Activated B cell treated with CpG ODN at 0.5 μM for 24 hours (primary cell): ENCODE measurements at places on chromosomes 3 and 15. TPM values are rescaled to one million over a fixed set of nuclear protein-coding genes. Genes with fewer than 3 reads are reported as not detected.

ITIH4 gene
- 15.4 and 15.7 TPM in 2 replicates for total RNA-seq

- H3K4me3 ChIP-seq = no peak overlapping the region
- peaks cover 34% of the 10 kb centered on the region for H3K4me1 ChIP-seq
These were observed 2.7 kb upstream of the ISL2 start for GRCh38 chr15:76333720-76334437.

- H3K4me1 ChIP-seq = peaks cover 36% of the 10 kb centered on the region
- H3K27me3 ChIP-seq = no peaks in the 10 kb centered on the region
- no peak for DNase-seq
- H3K4me3 ChIP-seq = no peak overlapping the region
These were observed 24.8 kb downstream of the VGLL4 start for GRCh38 chr3:11618904-11619303.

- H3K36me3 ChIP-seq = no peaks in the 10 kb centered on the region
- no peaks in the 10 kb centered on the region for H3K27me3 ChIP-seq
- H3K27ac ChIP-seq = no peak overlapping the region
- H3K4me3 ChIP-seq = no peak overlapping the region
These were observed 14.0 kb downstream of the CLDN16 start for GRCh38 chr3:190401963-190402362.

DNA sequence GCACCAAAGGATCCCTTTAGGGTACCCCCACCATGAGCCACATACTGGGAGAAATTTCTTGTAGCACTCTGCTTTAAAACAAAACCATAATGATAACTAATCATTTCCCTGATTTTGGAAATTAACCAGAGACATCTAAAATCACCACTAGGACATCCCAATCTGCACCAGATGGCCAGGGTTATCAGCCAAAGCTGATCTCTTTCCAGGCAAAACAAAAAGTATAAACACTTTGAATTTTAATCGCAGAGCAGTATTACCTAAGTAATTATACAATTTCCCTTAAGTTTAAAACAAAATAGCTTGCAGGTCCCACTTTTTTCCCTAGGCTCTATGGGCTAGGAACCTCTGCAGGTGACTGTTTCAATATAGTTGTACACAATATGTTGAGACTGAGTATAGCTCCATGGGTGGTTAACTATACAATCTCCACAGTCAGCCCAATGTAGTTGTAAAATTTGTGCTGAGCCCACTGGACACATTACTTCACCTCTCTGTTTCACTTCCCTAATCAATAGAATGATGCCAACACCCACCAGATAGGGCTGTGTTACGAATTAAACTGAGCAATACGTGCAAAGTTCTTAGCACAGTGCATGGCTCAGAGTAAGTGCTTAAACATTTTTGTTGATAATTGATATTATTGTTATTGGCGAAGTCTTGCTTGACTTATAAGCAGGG is 629 bp upstream of the NOX5 start:
- H3K4me1 ChIP-seq = no peaks in the 10 kb centered on the region
- H3K27me3 ChIP-seq = peaks cover 24% of the 10 kb centered on the region
- no peak overlapping the region for H3K4me3 ChIP-seq

GRCh38 chr3:96022676-96023075 is 791.7 kb upstream of the EPHA6 start:
- no peak overlapping the region for H3K4me3 ChIP-seq
- no peak for DNase-seq
- no peaks in the 10 kb centered on the region for H3K36me3 ChIP-seq
- no peaks in the 10 kb centered on the region for H3K27me3 ChIP-seq
- H3K4me1 ChIP-seq = no peaks in the 10 kb centered on the region
- H3K27ac ChIP-seq = no peak overlapping the region

ASB14 gene
- total RNA-seq = not detected in 2 replicates

- no peaks in the 10 kb centered on the region for H3K36me3 ChIP-seq
- no peaks in the 10 kb centered on the region for H3K4me1 ChIP-seq
- no peaks in the 10 kb centered on the region for H3K27me3 ChIP-seq
- H3K4me3 ChIP-seq = no peak overlapping the region
These were observed 216.5 kb downstream of the SNRPN start for GRCh38 chr15:25171111-25171811.

GRCh38 chr15:90266485-90266884 is 1.0 kb downstream of the NGRN start:
- H3K27ac ChIP-seq = peak overlapping the region; percentile 91
- H3K36me3 ChIP-seq = peaks cover 43% of the 10 kb centered on the region
- no peaks in the 10 kb centered on the region for H3K27me3 ChIP-seq
- DNase-seq = no peak

SPESP1 gene
- 0.44 and 0.78 TPM in 2 replicates for total RNA-seq

C2CD4B gene
- not detected in 2 replicates for total RNA-seq

DNA sequence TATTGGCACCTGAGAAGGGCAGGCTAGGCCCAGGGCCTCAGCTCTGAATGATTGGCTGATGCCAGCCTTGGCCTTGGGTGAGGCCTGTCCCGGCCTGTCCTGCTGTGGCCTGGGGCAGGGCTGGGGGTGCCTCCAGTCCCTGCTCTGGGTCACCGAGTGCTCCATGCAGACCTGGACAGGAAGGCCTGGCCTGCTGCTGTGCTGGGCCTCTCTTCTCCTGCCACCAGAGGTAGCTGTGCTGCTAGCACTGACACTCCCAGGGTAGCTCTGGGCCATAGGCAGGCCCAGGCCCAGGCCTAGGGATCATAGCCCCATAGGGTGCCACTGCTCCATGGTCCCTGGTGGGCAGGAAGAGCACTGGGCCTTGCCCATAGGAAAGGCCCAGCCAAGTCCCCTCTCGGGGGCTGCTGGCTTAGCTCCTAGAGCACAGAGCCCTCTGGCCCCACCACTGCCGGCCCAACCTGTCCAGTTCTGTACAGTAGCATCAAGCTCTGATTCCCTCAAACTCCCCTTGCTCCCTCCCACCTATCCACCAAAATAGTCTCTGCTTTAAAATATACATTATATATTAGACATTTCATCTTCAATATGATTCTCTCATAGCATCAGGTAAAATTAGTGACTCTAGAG is 18.2 kb downstream of the ABTB1 start:
- peaks cover 2% of the 10 kb centered on the region for H3K27me3 ChIP-seq
- H3K4me3 ChIP-seq = no peak overlapping the region

- no peak overlapping the region for H3K4me3 ChIP-seq
- H3K4me1 ChIP-seq = no peaks in the 10 kb centered on the region
- no peak overlapping the region for H3K27ac ChIP-seq
- DNase-seq = no peak
- H3K27me3 ChIP-seq = peaks cover 3% of the 10 kb centered on the region
These were observed 104.4 kb downstream of the PPP2R3A start for GRCh38 chr3:136069933-136070332.

- no peak for DNase-seq
- peaks cover 7% of the 10 kb centered on the region for H3K27me3 ChIP-seq
- H3K4me1 ChIP-seq = no peaks in the 10 kb centered on the region
- H3K4me3 ChIP-seq = no peak overlapping the region
- H3K36me3 ChIP-seq = no peaks in the 10 kb centered on the region
These were observed 26.4 kb upstream of the DCLK3 start for GRCh38 chr3:36790765-36791164.

- H3K27ac ChIP-seq = no peak overlapping the region
- H3K4me3 ChIP-seq = no peak overlapping the region
- H3K36me3 ChIP-seq = no peaks in the 10 kb centered on the region
These were observed 158.9 kb downstream of the IGF1R start for GRCh38 chr15:98807262-98807661.

DNA sequence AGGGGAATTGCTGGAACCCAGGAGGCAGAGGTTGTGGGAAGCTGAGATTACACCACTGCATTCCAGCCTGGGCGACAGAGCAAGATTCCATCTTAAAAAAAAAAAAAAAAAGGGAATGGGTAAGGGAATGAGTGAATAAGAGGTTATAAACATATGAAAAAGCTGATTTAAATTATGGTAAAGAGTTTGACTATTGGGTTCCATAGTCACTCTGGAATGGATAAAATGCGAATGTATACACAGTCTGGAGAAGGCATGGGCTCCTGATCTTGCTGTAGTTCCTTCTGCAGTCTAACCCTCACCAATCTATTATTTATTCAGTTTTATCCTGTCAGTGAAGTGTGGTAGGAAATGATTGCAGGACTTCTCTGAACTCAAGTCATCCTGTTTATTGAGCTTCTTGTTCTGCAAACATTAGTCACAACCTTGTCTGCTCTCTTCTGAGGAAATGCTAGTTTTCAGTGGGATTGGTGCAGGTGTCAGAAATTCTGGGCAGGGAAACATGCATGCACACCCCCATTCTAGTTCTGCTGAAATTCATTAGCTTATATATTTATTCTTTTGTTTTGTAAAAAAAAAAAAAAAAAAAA is 190.9 kb upstream of the CFAP20DC start:
- H3K36me3 ChIP-seq = no peaks in the 10 kb centered on the region
- no peak overlapping the region for H3K27ac ChIP-seq
- H3K27me3 ChIP-seq = no peaks in the 10 kb centered on the region

DNA sequence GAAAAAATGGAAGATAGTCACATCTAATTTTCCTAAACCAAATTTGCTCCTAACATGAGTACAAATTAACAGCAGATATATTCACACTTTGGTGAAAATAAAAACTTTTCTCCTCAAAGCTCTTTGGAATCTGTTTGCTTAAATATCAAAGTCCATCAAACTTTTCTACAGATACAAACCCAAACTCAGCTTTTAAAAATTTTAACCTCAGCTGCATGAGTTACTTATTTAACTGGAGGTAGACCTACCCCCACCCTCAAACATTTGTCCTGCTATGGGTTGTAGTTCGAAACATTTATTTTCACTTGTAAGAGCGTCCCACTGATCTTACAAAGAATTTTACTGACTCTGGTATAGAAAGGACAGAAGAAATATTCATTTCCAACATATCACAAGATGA is 8.9 kb upstream of the XYLB start:
- no peaks in the 10 kb centered on the region for H3K4me1 ChIP-seq
- DNase-seq = no peak
- H3K4me3 ChIP-seq = no peak overlapping the region
- no peak overlapping the region for H3K27ac ChIP-seq

DNA sequence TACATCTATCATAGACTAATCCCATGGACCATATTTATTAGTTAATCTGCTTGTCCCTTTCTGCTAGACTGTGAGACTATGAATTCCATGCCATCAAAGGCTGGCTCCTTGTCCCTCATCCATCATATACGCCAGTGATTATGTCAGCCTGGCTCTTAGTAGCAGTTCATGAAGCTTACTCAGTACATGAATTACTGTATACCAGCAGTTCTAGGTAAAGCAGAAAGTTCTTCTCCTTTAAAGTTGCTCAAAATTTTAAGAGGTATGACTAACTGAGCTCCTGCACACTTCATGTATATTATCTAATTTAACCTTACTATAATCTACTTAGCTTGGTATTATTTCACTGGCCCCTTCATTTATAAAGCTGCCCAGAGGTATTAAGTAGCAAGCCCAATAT is 190.9 kb upstream of the TBL1XR1 start:
- H3K4me1 ChIP-seq = peaks cover 8% of the 10 kb centered on the region
- H3K27me3 ChIP-seq = no peaks in the 10 kb centered on the region
- H3K4me3 ChIP-seq = no peak overlapping the region
- H3K36me3 ChIP-seq = no peaks in the 10 kb centered on the region
- no peak overlapping the region for H3K27ac ChIP-seq

- H3K4me1 ChIP-seq = peaks cover 14% of the 10 kb centered on the region
- no peak overlapping the region for H3K27ac ChIP-seq
- H3K36me3 ChIP-seq = no peaks in the 10 kb centered on the region
- H3K27me3 ChIP-seq = no peaks in the 10 kb centered on the region
- H3K4me3 ChIP-seq = no peak overlapping the region
- DNase-seq = no peak
These were observed 5.8 kb upstream of the CAMP start for GRCh38 chr3:48217449-48217848.

DNA sequence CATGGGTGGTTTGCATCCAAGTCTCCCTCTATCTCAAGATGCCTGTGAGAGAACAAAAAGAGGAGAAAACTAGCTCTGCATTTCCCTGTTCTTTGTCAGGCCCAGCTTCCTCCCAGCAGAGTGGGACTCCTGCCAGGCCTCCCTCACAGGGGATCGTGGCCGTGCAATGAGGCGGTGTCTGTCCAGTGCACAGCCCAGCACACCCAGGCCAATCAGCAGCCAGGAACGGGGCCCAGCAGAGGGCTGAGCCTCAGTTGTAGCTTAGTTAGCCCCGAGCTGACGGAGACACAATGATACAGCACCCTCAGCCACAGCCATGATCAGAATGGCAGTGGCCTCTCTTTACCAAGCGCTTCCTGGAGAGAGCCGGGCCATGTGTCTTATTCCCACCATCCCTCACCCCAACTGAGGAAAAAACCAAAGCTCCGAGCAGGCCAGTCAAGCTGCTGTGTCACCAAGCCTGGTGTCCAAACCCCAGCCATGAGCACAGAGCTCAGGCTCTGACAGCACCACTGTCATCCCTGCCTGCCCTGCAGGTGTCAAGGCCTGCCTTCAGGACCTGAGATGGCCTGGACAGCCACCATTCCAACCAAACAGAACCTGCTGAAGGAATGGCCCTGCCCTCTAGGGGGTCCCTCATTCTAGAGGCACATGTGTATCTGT is 71.1 kb downstream of the DNAJB8 start:
- H3K4me1 ChIP-seq = no peaks in the 10 kb centered on the region
- H3K36me3 ChIP-seq = peaks cover 1% of the 10 kb centered on the region
- no peak overlapping the region for H3K27ac ChIP-seq
- H3K27me3 ChIP-seq = no peaks in the 10 kb centered on the region
- no peak for DNase-seq

STRIT1 gene
- total RNA-seq = not detected in 2 replicates

- H3K27me3 ChIP-seq = no peaks in the 10 kb centered on the region
- no peaks in the 10 kb centered on the region for H3K4me1 ChIP-seq
- no peak for DNase-seq
- H3K36me3 ChIP-seq = no peaks in the 10 kb centered on the region
- no peak overlapping the region for H3K4me3 ChIP-seq
- no peak overlapping the region for H3K27ac ChIP-seq
These were observed 74.3 kb upstream of the EOMES start for GRCh38 chr3:27796365-27796875.

DNA sequence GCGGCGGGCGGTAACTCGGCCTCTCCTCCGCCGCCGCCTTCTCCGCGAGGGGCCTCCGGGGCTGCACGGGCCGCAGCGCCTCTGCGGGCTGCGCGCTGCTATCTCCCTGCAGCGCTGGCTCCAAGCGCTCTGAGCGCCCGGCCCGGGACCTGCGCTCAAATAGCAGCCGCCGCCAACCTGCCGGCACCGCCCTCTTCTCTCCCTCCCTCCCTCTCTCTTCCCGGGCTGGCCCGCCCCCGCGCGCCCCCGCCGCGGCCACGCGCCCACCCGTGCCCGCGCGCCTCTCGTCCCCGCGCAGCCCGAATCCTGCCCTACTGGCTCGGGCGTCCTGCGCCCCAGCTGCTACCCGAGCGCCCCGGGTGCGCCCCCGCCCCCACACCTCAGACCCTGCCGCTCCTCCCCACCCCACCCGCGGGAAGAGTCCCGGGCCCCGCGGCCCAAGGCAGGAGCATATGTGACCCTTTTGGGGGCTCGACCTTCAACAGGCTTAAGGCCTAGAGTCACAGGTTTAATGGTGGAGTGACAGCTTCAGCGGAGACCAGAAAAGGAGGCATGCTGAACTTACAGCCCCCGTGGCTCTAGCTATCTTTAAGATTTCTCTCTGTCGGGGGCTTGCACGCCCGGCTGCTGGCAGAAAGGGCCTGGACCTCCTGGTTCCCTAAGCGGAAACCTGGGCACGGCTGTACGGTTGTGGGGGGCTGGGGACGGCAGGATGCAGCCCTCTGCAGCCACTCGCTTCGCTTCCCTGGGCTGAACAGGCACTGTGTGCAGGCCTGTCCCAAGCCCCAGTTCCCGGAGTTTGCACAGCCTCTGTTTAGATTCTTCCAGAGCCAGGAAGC is at the start of gene CACNA2D2:
TSS of gene CACNA2D2 (minus strand) at position 131 of the 839 bp plus-strand sequence. CDS start 211 bp downstream, outside the sequence.
- H3K27me3 ChIP-seq = peaks cover 29% of the 10 kb centered on the region
- H3K4me1 ChIP-seq = peaks cover 10% of the 10 kb centered on the region
- peak within 1 kb of the TSS; percentile 69 for H3K4me3 ChIP-seq
- DNase-seq = peak; percentile 57
- H3K36me3 ChIP-seq = no peaks in the 10 kb centered on the region

- no peak overlapping the region for H3K27ac ChIP-seq
- no peaks in the 10 kb centered on the region for H3K27me3 ChIP-seq
- H3K36me3 ChIP-seq = no peaks in the 10 kb centered on the region
These were observed 50.5 kb upstream of the GK5 start for GRCh38 chr3:142275856-142276255.
